DMS79 treated with DMSO at 0.1 percent for 48 hours (cell line): ENCODE measurements at places on chromosomes 3 and 15.
A peak's percentile ranks its signal among the peaks of the same experiment; 100 is the strongest.

- DNase-seq: no peak
These were observed 50.0 kb downstream of the SELENOT start for GRCh38 chr3:150653110-150653561.

- DNase-seq: no peak
These were observed 52.7 kb downstream of the MITF start for GRCh38 chr3:69791919-69792399.

DNA sequence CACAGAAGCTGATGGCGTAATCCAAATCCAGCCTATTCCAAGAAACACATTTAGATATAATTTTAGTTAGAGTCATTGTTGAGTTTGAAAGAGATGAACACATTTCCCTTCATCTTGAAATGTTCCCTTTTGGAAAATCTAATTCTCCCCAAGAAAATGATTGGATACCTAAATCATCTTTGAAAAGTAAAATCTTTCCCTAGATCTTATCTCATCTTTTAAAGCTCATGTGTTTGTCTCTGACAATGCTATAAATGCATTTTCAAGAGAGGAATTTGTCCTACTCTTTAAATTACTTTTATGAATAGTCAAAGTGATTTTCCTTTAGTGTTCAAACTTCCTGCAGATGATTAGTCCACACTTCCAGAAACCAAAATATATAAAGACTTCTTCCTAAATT is 82.6 kb upstream of the CNTN6 start:
- no peak for DNase-seq

- no peak for DNase-seq
These were observed 14.3 kb downstream of the KLHL6 start for GRCh38 chr3:183541235-183541655.

GRCh38 chr3:195059471-195060216 is 211.3 kb downstream of the XXYLT1 start:
- no peak for DNase-seq

- DNase-seq: peak; percentile 2
These were observed 59.1 kb upstream of the NEDD4 start for GRCh38 chr15:56052395-56053045.

- no peak for DNase-seq
These were observed 106.5 kb downstream of the MYO9A start for GRCh38 chr15:72011302-72011942.

DNA sequence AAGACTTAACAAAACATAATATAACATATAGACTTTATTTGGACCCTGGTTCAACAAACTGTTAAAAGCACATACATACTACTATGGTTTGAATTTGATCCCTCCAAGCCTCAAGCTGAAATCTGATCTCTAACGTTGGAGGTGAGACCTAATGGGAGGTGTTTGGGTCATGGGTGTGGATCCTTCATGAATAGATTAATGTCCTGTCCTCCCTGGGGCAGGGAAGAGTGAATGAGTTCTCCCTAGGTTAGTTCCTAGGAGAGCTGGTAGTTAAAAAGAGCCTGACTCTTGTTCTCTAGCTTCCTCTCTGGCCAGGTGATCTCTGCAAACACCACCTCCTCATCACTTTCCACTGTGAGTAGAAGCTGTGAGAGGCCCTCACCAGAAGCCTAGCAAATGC is 36.4 kb downstream of the CLASP2 start:
- DNase-seq: no peak

DNA sequence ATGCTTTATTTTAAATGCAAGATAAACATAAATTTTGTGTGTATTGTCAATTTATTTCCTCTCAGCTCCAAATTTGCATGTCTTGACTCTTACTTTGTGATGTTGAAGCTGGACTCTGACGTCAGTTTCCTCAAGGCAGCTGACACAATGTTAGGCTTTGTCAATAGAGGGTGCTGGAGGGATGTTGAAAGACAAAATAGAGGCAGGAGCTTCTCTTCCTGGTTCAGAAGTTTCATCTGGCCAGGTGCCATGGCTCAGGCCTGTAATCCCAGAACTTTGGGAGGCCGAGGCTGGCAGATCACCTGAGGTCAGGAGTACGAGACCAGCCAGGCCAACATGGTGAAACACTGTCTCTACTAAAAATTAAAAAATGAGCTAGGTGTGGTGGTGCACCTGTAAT is 408.6 kb downstream of the GBE1 start:
- DNase-seq: no peak

- no peak for DNase-seq
These were observed 59.5 kb upstream of the POU1F1 start for GRCh38 chr3:87335931-87336330.

DNA sequence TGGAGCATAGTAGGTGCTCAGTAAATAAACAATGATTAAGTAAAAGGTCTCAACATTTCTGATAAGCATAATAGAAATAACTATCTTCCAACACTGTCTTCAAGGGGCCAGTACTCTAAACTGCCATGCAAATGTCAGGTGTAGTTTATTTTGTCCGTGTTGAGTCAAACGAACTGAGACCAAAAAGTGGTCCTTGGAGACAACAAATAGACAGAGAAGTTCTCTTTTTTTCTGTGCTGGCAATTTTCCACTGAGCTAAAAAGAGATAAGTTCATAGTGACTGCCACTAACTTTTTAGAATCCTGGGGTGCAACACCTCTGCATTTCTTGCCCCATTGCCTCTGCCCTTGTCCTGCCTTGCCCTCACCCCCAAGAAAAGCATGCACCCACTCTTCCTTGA is 14.7 kb upstream of the MBNL1 start:
- no peak for DNase-seq

DNA sequence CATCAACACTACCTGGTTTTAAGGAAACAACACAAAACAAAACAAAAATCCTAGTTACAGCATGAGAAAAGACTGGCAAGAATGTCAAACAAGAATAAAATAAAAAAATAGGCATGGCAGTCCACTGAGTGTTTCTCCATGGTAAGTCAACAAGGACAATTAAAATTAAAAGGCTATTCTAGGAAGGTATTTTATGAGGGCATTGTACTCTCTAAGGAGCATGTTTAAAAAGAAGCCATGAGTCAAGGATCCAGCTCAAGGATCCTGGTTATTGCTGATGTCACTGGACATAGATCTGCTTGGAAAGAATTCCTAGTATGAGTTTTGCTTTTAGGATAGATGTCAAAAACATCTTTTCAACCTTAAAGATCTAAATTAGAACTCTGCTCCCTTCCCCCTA is 106.7 kb downstream of the MYO5A start:
- DNase-seq: no peak

DNA sequence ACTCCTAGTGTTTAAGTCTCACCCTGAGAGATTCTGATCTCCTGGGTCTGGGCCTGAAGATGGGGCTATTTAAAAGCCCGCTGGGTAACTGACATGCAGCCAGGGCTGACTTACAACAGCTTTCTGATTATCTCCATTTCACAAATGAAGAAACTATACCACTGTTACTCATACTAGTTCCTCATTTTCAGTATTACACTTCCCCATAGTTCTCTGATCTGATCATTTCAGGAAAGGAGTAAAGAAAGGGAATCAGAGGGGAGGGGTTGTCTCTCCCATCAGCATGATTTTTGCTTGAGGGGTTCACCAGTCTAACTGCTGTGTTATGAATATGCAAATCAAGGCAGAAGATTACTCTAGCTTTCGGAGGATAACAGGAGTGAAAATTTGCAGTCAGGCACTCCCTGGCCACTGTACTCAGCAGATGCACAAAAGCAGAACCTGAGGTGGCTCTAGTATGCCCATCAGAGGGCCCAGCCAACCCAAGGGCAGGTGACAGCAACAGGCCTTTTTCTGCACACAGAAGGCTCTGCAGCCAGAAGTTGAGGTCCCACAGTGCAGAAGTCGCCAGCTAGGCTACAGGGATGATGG is 59.4 kb downstream of the DAPK2 start:
- DNase-seq: no peak

DNA sequence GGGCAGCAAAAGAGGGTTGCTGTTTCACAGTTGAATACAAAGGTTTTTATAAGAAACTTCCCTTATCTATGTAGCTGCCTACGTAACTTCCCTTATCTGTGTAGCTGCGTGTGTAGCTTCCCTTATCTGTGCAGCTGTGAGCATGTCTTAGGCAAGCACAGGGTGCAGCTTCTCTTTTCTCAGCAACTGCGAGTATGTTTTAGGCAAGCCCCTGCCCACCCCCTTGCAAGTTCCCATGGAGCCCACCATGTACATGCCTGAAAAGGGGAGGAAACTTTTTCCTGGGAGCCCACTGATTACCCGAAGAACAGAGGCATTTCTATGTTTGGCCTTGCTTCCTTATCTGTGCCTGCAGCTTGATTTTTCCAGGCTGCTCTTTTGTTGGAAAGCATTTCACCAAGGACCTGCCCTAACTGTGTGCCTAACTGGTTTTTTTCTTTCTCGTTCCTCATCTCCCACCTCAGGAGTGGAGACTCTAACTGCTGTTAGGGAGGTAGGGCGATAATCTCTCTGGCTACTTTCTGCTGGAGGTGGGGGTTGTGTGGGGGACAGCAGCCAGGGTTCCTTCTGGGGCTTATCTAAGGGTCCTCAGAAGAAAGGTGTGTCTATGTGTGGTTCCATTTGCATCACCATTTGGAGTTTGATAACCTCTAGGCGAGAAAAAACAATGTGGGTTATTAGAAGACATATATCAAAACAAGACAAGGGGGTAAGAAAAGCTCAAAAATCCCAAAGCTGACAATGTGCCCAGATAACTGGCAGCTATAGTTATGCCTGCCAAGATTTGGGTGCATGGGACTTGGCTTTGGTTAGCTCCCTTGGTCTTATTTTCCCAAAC is 26.0 kb downstream of the SORD start:
- DNase-seq: no peak

GRCh38 chr3:137854533-137855261 is 90.6 kb downstream of the SOX14 start:
- no peak for DNase-seq

GRCh38 chr3:64224826-64225610 is at the start of gene PRICKLE2:
Gene PRICKLE2 (minus strand): TSS chr3:64225466. CDS start chr3:64198927, 26,539 bp downstream.
- no peak for DNase-seq

DNA sequence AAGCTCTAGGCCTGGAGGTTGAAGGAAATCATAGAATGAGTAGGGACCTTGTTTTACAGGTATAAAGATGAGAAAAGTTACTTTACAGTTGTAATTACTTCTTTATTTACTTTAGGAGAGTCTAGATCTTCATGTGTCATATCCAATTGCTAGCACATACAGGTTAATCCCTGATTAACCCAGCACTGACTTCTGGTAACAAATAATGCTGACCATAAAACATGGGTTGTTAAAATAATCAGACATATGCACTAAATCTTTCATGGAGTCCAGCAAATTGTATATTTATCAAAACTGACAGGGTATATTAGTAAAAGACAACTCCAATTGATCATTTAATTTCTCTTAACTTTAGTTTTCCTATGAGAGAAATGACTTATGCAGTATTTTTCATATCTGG is 245.2 kb downstream of the NFKBIZ start:
- DNase-seq: no peak

DNA sequence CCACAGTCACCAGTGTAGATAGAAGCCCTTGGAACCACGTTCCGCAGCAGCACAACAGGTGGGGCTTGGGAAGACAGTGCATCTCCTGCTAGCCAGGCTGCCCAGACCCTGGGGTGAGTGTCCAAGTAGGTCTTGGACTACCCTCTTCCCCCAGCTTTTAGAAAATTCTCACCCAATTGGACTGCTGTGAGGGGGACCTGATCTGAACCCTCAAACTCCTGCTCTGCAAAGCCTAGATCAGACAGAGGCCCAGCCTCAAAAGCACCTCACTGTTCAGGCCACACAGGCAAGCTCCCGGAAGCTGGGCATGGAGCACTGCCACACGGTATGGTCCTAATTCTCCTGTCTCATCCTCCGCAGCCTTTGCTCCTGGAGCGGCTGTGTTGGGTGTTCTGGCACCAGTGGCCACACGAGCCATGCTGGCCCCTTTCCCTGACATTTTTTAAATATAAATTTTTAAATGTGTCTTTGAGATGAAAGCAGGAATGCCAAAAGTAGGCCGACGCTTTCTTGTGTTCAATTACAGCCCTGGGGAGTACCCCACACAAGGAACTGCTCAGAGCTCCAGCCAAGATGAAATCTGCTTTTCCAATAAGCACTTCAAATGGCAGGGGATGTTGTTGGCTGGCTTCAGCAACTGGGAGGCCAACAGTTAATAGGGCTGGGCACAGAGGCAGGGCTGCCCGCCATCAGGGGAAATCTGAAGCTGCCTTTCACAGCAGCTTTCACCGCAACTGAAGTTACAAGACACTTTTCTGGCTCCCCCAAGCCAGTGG is 40.9 kb downstream of the CPN2 start:
- no peak for DNase-seq

- no peak for DNase-seq
These were observed 53.3 kb downstream of the OSBPL10 start for GRCh38 chr3:31927811-31928210.

DNA sequence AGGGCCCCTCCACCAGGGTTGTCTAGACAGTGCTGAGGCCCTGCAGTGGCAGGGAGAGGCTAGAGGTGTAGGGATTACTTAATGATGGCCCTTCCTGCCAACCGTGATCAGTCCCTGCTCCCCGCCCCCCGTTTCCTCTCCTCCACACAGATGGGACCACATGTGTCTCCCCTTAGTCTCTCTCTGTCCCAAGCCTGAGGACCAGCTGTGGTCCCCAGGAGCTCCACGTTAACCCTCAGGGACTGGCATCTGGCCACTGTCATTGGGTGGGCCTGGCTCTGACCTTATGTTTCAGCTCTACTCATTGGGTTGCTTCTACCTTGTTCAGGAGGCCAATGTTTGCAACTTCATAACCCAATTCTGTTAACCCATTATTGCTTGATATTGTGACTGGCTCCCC is 6.0 kb upstream of the ALPK3 start:
- DNase-seq: no peak
